ENCODE measurements at places on chromosomes 2 and 18. TPM values are rescaled to one million over a fixed set of nuclear protein-coding genes. Genes with fewer than 3 reads are reported as not detected.

Gene MXD1
- 6.5 TPM for polyA plus RNA-seq

Gene C2orf15
- 5.9 TPM for polyA plus RNA-seq

Gene CCDC141
- polyA plus RNA-seq = 134 TPM

Gene CFC1
- polyA plus RNA-seq = 52.6 TPM

Gene GKN1
- not detected for polyA plus RNA-seq

Gene IL36RN
- not detected for polyA plus RNA-seq

Measured in cardiac muscle cell (in vitro differentiated cells and primary cell).